Thoracic aorta (tissue), 2 donors: ENCODE measurements at places on chromosomes 1 and 21. TPM values are rescaled to one million over a fixed set of nuclear protein-coding genes. Genes with fewer than 3 reads are reported as not detected.

CFHR1 gene
- not detected for total RNA-seq

ACTN2 gene
- 52.9 TPM for total RNA-seq

PTPN7 gene
- 6.1 TPM for total RNA-seq

TMPRSS3 gene
- total RNA-seq, result not detected

DNA sequence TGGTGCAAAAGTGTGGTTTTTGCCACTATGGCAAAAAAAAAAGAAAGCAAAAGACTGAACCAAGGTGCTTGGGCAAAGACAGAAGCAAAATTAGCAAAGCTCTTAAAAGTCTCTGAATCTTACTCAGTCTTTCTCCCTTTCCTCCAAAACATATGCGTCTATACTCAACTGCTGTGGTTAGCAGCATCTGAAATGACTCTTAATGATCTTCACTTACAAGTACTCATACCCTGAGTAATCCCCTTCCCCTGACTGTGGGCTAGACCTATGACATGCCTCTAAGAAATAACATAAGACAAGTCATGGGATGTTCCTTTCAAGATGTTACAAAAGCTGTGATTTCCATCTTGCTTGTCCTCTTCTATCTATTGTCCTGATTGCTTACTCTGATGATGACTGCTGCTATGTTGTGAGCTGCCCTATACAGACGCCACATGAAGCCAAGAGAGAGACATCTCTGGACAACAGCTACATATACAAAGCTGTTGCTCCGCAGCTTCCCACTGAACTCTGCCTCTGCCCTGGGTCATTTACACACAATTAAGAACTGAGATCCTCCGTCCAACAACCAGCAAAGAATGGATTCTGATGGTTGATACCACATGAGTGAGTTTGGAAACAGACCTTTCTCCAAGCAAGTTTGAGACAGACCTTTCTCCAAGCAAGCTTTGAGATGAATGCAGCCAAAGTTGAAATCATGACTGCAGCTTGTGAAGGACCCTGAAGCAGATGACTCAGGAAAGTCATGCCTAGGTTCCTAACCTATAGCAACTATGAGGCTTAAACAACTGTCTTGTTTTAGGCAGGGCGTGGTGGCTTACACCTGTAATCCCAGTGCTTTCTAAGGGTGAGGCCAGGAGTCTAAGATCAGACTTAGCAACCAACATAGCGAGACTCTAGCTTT is 55.2 kb downstream of the PUM1 start:
- no peaks in the 10 kb centered on the region for H3K27me3 ChIP-seq
- no peak overlapping the region for H3K27ac ChIP-seq
- no peak for DNase-seq

DNA sequence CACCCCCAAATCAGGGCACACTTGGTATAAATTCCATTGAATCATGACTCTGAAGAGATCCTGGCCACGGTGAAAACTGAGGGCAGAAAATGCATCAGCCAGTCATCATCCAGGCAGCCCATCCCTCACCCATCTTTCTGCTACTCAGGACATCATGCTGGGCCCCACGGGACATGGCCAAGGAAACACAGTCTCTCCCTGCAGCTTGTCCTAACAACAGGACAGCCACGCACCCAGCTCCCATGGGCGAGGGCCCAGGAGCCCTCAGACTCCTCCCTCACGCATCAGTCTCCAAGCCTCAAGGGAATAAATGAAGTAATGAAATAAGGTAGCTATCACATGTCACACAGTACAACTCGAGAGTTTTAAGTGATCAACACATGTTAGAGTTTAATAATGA is 37.8 kb downstream of the ELK4 start:
- H3K4me3 ChIP-seq, result no peak overlapping the region
- no peak for DNase-seq
- no peaks in the 10 kb centered on the region for H3K27me3 ChIP-seq
- peaks cover 26% of the 10 kb centered on the region for H3K4me1 ChIP-seq
- no peak overlapping the region for H3K27ac ChIP-seq
- H3K36me3 ChIP-seq, result no peaks in the 10 kb centered on the region

DNA sequence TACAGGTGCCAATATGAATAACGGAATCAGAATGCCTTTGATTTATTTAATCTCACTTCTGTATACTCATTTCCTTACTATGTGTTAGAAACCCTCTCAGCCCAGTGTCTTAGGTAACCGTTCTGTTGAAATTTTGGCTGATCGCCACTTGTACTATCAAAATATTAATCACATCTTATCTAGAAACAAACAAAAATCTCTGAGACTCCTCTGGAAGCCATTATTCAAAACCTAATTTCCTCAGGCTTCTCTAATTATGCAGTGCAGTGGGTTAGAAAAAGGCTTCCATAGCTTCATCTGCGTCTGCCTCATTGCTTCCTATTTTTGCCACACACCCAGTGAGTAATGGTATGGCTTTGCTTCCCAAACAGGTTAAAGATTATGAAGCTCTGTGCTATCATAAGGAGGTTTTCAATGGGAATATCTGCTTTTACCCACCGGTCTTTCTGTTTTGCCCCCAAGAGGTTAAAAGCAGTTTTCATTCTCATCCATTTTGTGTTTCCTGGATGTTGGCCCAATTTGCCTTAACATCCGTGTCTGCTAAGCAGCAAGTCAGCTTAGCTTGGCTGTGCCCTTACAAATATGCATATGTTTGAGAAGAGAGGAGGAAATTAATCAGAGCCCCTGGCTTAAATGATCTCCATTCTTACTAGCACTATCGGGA is 129.6 kb downstream of the RYR2 start:
- DNase-seq, result no peak
- H3K27ac ChIP-seq, result no peak overlapping the region
- peaks cover 49% of the 10 kb centered on the region for H3K4me1 ChIP-seq
- no peaks in the 10 kb centered on the region for H3K36me3 ChIP-seq
- H3K27me3 ChIP-seq, result no peaks in the 10 kb centered on the region
- H3K4me3 ChIP-seq, result peak overlapping the region; percentile 29

GRCh38 chr1:17575797-17576518 is 36.5 kb downstream of the ARHGEF10L start:
- DNase-seq, result no peak
- H3K4me1 ChIP-seq, result peaks cover 62% of the 10 kb centered on the region
- no peaks in the 10 kb centered on the region for H3K36me3 ChIP-seq
- H3K27ac ChIP-seq, result peak overlapping the region; percentile 89
- no peaks in the 10 kb centered on the region for H3K27me3 ChIP-seq

DNA sequence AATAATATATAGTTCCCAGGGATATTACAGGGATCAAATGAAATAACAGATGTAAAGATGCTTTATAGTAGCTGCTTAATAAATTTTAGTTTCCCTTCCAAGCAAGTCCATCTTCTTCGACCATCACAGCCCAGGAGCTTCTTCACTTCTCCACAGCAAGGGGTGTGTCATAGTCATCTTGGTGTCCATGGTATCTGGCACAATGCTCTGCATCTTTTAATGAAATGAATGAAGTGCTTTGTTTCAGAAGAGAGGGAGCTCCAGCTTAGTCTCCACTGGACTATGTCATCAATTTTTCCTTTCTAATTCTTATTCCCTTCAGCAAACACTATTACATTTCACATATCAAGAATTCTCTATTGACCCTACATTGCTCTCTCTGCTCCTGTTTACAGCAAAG is 4.9 kb upstream of the MACF1 start:
- no peak for DNase-seq
- no peak overlapping the region for H3K4me3 ChIP-seq
- H3K4me1 ChIP-seq, result peaks cover 45% of the 10 kb centered on the region
- no peaks in the 10 kb centered on the region for H3K27me3 ChIP-seq
- H3K27ac ChIP-seq, result no peak overlapping the region
- H3K36me3 ChIP-seq, result no peaks in the 10 kb centered on the region

DNA sequence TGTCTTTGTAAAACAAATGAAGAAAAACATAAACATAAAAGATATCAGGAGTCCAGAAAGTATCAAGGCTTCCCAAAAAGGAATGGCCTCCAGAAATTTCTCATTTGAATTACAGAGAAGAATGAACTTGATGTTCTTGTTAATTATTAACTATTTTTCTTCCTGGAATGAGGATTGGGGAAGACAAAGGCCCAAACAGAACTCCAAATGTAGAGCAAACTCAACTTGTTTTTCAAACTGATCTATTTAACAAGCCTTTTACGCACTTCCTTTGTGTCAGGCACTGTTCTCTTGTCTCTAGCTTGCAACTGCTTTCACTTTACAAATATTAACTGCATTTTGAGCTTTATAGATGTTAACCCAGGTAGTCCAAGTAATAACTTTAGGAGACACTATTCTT is 45.5 kb downstream of the LAMC2 start:
- H3K4me3 ChIP-seq, result no peak overlapping the region
- H3K4me1 ChIP-seq, result peaks cover 4% of the 10 kb centered on the region
- no peaks in the 10 kb centered on the region for H3K36me3 ChIP-seq
- no peak overlapping the region for H3K27ac ChIP-seq

GRCh38 chr1:28104866-28105467 is 16.6 kb upstream of the EYA3 start:
- H3K27ac ChIP-seq, result no peak overlapping the region
- DNase-seq, result no peak
- no peaks in the 10 kb centered on the region for H3K27me3 ChIP-seq
- H3K4me3 ChIP-seq, result peak overlapping the region; percentile 67

- H3K36me3 ChIP-seq, result no peaks in the 10 kb centered on the region
- H3K4me1 ChIP-seq, result peaks cover 6% of the 10 kb centered on the region
- DNase-seq, result no peak
- no peaks in the 10 kb centered on the region for H3K27me3 ChIP-seq
- peak overlapping the region; percentile 64 for H3K27ac ChIP-seq
Observed at GRCh38 chr1:201450721-201451291, 18.2 kb downstream of the PHLDA3 start.

- no peaks in the 10 kb centered on the region for H3K27me3 ChIP-seq
- H3K4me3 ChIP-seq, result no peak overlapping the region
- no peak overlapping the region for H3K27ac ChIP-seq
- no peak for DNase-seq
Observed at GRCh38 chr1:156905651-156906050, 12.1 kb downstream of the PEAR1 start.
